ENCODE measurements at places on chromosomes 12 and 14. TPM values are rescaled to one million over a fixed set of nuclear protein-coding genes. Genes with fewer than 3 reads are reported as not detected.

GRCh38 chr14:105203057-105203531, 22.0 kb upstream of the NUDT14 start:
- peak; percentile 85 for DNase-seq

- DNase-seq: no peak
Observed at GRCh38 chr14:78106381-78106780, 63.8 kb upstream of the NRXN3 start.

DNA sequence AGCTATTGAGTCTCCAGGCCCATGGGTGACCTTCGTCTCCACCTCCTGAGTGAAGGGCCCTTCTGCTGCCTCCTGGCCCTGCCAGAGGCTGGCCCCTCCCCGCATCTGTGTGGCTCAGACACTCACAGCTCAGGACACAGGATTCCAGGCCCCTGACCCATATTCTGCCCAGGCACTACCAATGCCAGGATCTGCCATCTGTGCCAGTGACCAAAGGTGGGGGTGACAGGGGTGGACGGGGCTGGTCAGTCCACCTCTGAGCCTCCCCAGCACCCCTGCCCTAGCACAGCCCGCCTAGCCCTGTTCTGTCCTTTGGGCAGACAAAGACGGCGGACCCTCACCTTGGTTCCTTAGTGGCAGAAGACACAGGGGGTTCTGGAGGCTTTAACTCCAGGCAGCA, 2.8 kb downstream of the ASB2 start:
- DNase-seq: no peak

DNA sequence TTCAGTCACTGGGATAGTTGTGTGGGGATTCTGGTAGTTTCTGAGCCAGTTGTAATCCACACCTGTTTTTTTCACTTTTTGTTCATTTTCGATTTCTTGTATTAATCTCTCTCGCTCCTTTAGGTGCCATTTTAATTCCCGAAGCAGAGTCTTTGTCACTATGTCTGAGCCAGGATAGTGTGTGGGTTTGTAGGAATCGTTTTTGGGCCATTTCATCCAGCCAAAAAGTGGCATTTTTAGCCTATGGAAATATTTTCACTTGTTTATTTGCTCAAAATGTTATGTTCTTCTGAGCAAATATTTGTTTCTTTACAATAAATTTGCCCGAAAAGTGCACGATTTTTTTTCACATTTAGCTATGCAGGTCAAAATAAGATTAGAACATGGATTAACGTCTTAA, 867 bp downstream of the RD3L start:
- DNase-seq: no peak

GRCh38 chr14:91271639-91272038, 27.1 kb upstream of the GPR68 start:
- DNase-seq: no peak

DNA sequence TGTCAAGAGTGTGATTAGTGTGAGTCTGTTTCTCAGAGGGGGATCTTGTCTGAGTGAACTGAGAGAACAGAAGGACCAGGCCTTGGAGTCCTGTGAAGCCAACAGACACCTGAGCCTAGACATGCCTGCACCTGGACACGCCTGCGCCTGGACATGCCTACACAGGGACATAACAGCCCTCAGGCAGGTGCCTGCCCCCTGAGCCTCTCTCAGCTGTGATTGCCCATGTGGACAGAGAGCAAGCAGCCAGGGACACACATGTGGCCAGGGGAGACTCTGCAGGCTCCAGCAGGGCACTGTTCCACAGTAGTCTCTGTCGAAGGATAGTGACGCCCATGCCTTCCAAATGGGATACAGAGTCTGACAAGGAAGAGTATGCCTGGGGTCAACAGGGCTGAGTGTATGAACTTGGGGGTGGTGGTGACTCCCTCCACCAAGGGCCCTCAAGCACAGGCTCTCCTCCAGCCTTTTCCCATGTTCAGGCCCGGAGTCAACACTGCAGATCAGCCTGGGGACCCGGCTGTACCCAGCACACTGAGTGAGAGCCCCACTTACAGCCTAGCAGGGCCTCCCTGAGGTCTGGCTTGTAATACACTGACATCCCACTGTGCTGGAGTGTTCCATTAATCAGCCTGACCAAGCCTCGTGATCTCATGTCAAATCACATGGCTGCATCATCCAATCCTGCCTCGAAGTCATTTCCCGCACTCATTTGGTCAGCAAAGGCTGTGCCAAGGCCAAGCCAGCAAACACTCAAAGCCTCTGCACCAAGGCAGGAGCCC, 173.0 kb downstream of the CALM1 start:
- DNase-seq: no peak

- DNase-seq: no peak
Observed at GRCh38 chr14:90302529-90303303, 29.0 kb downstream of the NRDE2 start.

- DNase-seq: no peak
Observed at GRCh38 chr12:101551362-101552114, 43.2 kb upstream of the MYBPC1 start.

DNA sequence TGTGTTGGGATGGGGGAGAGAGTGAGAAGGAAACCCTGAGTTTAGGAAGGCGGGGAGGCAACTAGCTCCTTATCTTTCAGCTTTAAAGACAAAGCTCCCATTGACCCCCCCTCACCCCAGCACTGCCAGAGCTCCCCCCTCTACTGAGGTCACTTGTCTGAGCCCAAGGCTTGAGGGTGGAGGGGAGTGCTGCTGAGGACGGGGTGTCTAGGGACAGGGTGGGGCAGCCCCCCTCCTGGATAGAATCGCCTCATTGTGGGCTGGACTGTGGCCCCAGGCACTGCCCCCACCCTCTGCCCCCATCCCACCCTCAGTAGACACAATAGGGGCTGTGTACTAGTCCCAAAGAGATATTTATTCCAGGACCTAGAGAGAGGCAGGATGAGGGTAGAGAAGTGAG, 3.0 kb downstream of the ERBB3 start:
- peak; percentile 40 for DNase-seq

DNA sequence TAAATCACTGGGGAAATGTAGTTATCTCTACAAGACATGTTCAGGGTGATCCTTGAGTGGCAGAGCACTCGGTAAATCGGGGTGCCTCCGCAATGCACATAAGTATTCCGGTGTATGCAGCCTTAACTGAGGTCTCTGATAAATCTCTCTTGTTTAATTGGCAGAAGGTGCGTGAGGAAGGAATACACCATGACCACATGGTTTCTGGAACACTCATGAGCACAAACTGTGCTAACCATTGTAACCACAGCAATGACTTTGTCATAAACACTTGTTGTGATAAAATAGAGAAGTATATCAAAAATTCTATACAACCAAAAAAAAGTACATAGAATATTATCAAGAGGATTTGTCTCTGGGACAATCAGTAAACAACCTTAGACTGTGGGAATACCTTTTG, 146.8 kb upstream of the DIO2 start:
- DNase-seq: no peak

DNA sequence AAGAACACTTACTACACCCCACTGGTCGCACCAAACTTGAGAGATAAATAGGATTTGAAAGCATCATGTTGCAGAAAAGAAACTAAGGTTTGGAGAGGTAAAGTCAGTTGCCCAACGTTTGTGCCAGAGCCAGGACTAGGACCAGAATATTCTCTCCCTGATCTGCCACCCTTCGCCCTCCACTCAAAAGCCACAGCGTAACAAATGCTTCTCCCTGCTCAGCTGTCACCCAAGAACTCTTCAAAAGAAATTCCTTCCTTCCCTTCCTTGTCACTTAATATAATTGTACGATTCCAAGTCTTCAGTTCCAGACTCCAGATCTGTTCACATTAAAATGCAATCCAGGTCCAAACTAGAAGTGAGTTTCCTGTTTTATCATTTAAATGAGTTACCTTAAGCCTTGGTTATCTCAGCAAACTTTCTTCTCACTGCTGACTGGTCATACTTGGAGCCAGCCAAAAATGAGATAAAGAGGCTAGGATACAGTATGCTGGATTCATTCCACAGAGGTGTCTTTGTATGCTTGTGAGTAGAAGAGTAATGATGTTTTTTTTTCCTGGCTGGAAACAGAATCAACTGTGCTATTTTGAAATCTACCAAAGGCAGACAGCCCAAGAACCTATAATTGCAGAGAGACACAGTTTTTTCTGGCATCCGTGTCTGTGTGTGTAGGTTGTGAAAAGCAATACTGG, 12.8 kb upstream of the PPFIBP1 start:
- no peak for DNase-seq

DNA sequence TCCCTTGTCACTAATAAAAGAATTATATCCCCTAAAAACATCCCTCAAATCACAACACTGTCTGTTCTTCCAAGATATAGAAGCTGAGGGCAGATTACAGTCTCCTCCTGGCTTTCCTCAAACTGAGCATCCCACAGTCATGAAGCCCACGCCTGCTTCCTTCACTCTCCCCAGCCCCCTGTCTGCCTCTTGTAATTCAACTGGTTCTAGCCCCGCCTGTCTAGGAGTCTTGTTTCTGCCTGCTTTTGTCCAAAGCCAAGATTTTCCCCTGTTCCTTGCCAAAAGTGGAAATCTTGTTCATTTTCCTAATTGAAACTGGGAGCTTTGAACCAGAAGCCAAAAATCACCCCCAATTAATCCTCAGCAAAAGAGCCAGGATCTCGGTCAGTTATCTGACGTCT, 35.9 kb upstream of the PWP1 start:
- DNase-seq: no peak

- peak; percentile 8 for DNase-seq
Observed at GRCh38 chr14:32329146-32329545, at the start of gene AKAP6. AKAP6 (plus strand) TSS chr14:32329298; CDS start chr14:32433494, 104,196 bp downstream.

DNA sequence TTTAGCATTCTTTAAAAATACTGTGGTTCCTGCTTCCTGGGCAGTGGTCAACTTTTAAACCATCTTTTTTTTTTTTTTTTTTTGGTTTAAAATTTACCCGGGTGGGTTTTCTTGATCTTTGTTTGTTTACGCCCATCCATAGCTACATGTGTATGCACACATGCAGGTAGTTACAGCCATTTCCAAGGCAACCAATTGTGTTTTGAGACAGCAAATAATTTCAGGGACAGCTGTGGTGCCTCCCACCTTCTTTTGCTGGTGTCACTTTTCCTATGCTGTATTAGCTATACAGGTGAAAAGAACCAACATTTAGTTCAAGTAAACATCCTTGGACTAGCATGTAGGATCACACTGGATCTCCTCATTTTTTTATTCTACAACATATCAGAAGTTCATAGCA, 52.0 kb upstream of the PSMA6 start:
- no peak for DNase-seq

- no peak for DNase-seq
Observed at GRCh38 chr12:110431957-110432587, 18.1 kb downstream of the ARPC3 start.

GRCh38 chr12:123983822-123984485, 10.9 kb downstream of the ZNF664 start:
- no peak for DNase-seq

GRCh38 chr12:46917821-46918220, 92.0 kb upstream of the SLC38A4 start:
- no peak for DNase-seq

DNA sequence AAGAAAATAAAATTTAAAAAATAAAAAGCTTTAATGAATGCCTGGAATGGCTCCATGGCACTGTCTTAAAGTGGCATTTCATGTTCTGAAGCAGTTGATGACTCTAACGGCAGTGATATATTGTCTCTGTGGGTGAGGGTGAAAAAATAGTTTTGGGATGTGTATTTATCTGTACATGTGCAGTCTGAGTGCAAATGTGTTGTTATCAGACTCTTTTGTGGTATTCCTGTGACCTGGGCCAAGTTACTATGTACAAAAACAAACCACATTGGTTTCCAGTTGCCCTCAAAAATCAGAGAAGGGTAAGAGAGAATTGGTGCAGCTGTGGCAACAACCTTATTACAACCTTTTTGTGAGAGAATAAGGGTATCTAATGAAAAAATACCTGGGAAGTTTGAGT, 81.7 kb upstream of the CCDC91 start:
- no peak for DNase-seq

DNA sequence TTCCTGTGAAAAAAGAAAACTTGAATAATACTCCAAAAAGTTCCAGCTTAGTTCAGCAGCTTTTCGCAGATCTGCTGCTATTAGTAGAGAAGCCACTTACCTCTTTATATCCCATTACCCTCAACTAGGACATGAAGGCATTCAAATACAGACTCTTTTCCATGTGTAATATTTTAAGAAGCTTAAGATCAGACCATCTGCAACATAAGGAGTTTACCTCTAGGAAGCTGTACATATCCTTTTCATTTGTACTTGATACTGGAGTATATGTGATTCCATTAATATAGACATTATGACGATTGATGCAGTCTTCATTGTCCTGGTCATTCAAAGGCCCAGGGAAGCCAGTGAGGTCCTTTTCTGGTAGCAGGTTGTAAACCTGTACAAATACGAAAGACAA, 20.4 kb downstream of the A2M start:
- DNase-seq: no peak

DNA sequence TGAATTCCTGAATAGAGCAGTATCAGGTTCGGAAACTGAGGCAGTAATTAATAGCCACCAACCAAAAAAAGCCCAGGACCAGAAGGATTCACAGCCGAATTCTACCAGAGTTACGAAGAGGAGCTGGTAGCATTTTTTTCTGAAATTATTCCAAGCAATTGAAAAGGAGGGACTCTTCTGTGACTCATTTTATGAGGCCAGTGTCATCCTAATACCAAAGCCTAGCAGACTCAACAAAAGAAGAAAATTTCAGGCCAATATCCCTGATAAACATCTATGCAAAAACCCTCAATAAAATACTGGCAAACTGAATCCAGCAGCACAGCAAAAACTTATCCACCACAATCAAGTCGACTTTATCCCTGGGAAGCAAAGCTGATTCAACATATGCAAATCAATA, 202.3 kb upstream of the SLC16A7 start:
- no peak for DNase-seq

- DNase-seq: no peak
Observed at GRCh38 chr12:76180401-76181277, 96.2 kb upstream of the NAP1L1 start.

GRCh38 chr14:47543459-47543858, 131.9 kb downstream of the MDGA2 start:
- no peak for DNase-seq

DNA sequence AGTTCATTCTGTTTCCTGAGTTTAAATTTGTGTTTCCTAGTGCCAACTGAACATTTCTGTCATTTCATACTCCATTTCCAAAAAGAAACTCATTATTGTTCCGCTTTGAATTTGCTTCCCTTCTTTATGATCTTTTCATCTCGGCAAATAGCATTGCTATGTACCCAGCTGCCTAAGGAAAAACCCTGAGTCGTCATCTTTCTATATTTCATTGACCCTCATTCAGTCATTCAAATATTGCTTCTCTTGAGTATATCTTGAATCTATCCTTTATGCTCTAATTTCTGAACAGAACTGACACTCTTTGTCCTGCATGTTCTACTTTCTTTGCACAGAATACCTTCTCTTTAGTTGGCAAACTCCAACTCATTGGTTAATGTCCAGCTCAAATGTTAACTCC, 35.9 kb downstream of the ADIPOR2 start:
- no peak for DNase-seq

GRCh38 chr12:22431693-22432251, 97.3 kb upstream of the ST8SIA1 start:
- DNase-seq: no peak

- DNase-seq: no peak
Observed at GRCh38 chr12:116015525-116015924, 262.0 kb downstream of the MED13L start.

Gene OR6C2
- total RNA-seq: not detected

Gene CLEC1A
- not detected for total RNA-seq

Gene ARHGAP9
- total RNA-seq: 0.56 TPM

Gene ZFHX2
- 11.0 TPM for total RNA-seq

Gene TAS2R7
- total RNA-seq: 0.21 TPM

Gene TBK1
- total RNA-seq: 19.2 TPM

Gene CCDC196
- not detected for total RNA-seq
